ENCODE measurements at places on chromosomes 4 and X.

DNA sequence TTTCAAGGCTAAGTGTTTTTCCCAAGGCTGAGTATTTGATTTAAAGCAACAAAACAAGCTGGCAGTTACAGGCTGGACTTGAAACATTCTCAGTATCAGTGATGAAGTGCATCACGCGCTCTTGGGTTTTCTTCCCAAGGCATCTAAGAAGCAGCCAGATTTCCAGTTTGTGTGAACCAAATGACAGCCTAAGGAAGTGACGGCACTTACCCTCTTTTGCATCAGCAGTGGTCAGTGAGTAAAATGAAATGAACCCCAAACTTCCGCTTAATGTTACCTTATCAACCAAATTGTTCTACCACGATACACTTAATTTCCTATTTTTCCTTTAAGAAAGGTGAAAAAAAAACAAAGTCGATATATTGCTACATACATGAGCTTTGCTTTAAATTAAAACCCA, 15.8 kb upstream of the GYPE start:
- DNase-seq, result no peak

GRCh38 chrX:137916090-137916746, 350.3 kb downstream of the ZIC3 start:
- DNase-seq, result no peak

GRCh38 chr4:165461159-165461821, 82.5 kb downstream of the CPE start:
- no peak for DNase-seq

- no peak for DNase-seq
Measured at GRCh38 chr4:125676156-125676555, 361.4 kb downstream of the FAT4 start.

- no peak for DNase-seq
Measured at GRCh38 chr4:53365121-53365485, 758 bp downstream of the SCFD2 start.

GRCh38 chr4:98232202-98232601, 29.0 kb upstream of the RAP1GDS1 start:
- DNase-seq, result no peak

GRCh38 chr4:73730292-73730691, 10.1 kb upstream of the CXCL8 start:
- DNase-seq, result no peak

DNA sequence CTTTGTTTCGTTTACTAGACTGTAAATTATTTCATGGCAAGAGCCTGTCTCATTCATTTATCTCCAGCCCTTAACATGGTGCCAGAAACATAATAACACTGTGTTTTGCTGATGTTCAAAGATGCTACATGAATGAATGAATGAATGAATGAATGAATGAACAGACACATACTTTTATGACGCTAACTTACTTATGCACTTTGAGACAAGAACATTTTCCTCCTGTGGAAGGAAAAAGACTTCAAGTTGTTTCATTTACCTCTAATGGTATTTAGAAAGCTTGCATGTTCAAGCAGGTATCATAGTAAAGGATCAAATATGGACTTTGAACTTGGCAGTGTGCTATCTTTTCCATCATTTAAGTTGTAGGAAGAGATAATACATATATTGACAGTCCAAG, 131.6 kb downstream of the GLRA2 start:
- DNase-seq, result no peak

DNA sequence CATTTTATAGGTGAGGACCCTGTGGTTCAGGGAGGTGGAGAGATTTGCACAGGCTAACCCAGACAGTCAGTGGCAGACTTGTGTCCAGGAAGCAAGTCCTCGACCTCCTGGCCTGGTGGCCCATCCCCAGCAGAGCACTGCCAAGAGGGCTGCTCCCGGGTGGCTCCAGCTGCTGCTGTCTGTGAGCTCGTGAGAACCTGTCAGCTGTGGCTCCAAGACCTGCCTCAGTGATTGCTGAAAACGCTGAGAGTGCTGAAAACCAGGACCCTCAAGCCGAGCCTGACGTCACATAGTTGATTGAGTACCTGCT, 74.2 kb downstream of the RTL9 start:
- no peak for DNase-seq

GRCh38 chr4:113043591-113043990, 5.9 kb upstream of the ANK2 start:
- DNase-seq, result no peak

GRCh38 chr4:72531768-72532290, 37.2 kb downstream of the ADAMTS3 start:
- no peak for DNase-seq

GRCh38 chr4:104942990-104943743, 203.5 kb upstream of the TET2 start:
- no peak for DNase-seq

GRCh38 chr4:65654976-65655375, 15.3 kb downstream of the EPHA5 start:
- DNase-seq, result no peak

GRCh38 chrX:48507246-48507645, 1.5 kb upstream of the PORCN start:
- DNase-seq, result no peak

DNA sequence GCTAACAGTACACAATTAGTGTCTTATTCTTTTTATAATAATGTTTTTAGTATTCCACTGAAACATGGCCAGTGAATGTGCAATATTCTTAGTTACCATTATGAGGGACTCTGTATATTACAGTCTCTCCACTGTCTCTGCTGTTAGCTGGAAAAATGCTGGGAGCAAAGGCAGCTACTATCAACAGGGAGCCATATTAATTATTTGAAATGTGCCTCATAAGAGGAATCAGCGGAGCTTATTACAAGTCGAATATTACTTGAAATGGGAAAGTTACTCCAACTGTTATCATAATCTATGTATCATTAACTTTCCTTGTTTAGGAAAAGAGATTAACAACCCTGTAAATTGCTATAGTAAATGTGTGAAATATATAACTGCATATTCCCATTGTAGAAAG, 612.0 kb downstream of the ADGRL3 start:
- DNase-seq, result no peak

GRCh38 chr4:47538111-47538824, 53.2 kb downstream of the ATP10D start:
- DNase-seq, result no peak

DNA sequence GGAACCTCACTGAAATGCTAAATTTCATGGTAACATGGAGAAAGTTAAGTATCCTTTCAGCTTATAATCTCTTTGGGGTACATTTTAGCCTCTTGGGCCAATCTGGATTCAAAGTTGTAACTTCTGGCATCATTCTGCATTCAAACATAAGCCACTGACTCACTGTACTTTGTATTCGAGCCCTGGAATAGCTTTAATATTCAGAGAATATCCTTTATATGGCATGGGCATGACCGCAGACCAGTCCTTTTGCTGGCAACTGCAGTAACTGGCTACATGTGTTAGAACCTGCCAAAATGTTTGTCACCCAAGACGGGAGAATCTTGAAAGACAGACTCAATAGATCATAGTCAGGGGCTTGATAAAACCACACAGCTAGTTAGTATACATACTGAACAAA, 3.3 kb downstream of the GASK1B start:
- no peak for DNase-seq

DNA sequence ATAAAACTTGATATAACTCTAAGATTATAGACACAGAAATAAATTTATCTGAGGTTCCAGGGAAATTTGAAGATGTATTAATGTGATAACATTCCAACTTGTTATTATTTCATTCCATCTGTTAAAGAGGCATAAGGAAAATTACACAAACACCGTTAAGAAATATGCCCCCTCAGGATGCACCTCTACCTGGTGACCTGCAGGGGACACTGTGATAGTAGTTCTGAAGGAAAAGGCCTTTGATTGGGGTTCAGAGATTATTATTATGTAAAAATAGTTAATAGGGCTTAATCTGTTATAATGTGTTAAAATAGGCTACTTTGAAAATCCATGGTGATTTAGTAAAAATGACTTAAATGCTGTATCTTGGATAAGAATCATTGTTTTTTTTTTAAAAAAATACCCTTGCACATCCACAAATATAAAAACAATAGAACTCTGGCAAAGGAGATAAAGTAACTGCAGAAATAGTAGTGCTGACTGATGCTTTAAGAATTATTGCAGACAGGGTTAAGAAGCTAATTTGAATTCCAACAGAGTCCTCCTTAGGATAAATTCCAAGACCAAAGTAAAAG, 6.1 kb upstream of the ABRAXAS1 start:
- no peak for DNase-seq
